ENCODE measurements at places on chromosomes 3 and 15.

- peak overlapping the region; percentile 85 for H3K27ac ChIP-seq
- H3K4me1 ChIP-seq, result peaks cover 30% of the 10 kb centered on the region
- DNase-seq, result peak; percentile 19
- H3K27me3 ChIP-seq, result no peaks in the 10 kb centered on the region
Observed at GRCh38 chr15:58748852-58749531, 515 bp downstream of the ADAM10 start.

DNA sequence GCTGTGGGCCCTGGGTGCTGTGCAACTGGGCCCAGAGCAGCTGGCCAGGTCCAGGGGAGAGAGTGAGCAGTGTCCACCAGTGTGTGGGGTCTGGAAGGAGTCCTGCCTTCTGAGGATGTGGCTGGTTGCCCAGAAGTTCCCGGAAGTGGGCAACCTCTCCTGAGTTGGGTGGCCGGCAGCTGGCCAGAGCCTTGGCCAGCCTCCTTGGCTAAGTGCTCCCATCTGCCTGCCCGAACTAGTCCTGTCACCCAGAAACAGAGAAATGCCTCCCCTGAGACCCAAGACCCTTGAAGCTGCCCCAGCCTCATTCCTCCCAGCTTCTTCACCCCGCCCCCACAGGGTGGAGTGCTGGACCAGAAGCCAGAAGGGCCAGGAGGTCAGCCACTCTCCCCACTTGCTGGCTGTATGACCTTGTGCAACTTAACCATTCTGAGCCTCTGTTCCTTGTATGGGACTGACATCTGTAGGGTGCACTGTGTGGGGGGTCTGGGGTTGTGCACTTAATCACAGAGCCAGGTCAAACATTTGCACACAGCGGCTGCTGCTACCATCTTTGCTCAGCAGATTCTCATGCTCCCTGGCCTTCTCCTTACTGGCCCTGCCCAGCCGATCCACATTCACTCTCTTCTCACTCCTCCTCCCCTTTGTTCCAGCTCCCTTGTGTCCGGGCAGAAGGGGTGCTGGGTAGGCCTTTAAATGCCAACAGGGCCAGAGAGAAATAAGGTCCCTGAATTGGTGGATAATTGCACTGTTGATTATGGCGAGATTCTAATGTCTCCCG is 7.5 kb upstream of the ALAS1 start:
- DNase-seq, result no peak
- no peak overlapping the region for H3K27ac ChIP-seq
- H3K27me3 ChIP-seq, result no peaks in the 10 kb centered on the region
- H3K36me3 ChIP-seq, result peaks cover 2% of the 10 kb centered on the region
- no peak overlapping the region for H3K4me3 ChIP-seq

DNA sequence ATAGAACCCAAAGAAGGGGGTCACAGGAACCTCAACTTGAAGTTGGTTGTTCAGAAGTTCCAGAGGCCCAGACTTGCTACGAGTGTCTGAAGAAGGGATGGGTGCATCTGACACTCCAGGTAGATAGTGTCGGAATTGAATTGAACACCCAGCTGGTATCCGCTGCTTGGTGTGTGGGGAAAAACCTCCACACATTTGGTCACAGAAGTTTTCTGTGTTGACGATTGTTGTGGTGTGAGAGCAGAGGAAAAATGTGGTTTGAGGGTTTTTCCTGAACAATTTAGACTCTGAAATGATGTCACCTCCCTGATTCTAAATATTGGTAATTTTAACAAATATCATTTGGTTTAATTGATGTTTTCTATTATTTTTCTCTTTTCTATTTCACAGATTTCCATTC is 218.8 kb upstream of the CTNNB1 start:
- no peaks in the 10 kb centered on the region for H3K4me1 ChIP-seq
- peak overlapping the region; percentile 66 for H3K27ac ChIP-seq
- no peaks in the 10 kb centered on the region for H3K36me3 ChIP-seq
- DNase-seq, result no peak
- no peak overlapping the region for H3K4me3 ChIP-seq

- H3K36me3 ChIP-seq, result peaks cover 4% of the 10 kb centered on the region
- peaks cover 19% of the 10 kb centered on the region for H3K4me1 ChIP-seq
- DNase-seq, result no peak
Observed at GRCh38 chr3:50278123-50278879, 586 bp upstream of the LSMEM2 start.

- no peak for DNase-seq
- H3K4me3 ChIP-seq, result no peak overlapping the region
- no peak overlapping the region for H3K27ac ChIP-seq
- no peaks in the 10 kb centered on the region for H3K36me3 ChIP-seq
Observed at GRCh38 chr15:70955151-70955550, 62.5 kb downstream of the LRRC49 start.

- no peak overlapping the region for H3K27ac ChIP-seq
- H3K36me3 ChIP-seq, result peaks cover 33% of the 10 kb centered on the region
- no peak for DNase-seq
Observed at GRCh38 chr15:52350423-52350822, 54.8 kb upstream of the MYO5C start.

DNA sequence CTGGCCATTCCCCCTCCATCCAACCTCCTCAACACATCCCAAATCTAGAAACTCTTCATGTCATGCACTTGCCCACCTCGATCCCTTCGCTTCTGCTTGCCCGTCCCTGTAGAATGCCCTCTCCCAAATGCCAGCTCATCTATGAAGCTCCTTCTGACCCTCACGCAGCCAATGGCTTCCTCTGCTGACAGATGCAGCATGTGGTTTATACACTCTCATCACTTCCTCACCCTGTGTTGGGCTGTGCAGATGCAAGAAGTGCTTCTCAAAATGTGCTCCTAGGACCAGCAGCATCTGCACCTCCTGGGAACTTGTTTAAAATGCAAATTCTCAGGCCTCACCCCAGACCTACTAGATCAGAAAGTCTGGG is 51.7 kb downstream of the SEMA5B start:
- peaks cover 8% of the 10 kb centered on the region for H3K27me3 ChIP-seq
- peak overlapping the region; percentile 31 for H3K4me3 ChIP-seq
- H3K27ac ChIP-seq, result peak overlapping the region; percentile 13

DNA sequence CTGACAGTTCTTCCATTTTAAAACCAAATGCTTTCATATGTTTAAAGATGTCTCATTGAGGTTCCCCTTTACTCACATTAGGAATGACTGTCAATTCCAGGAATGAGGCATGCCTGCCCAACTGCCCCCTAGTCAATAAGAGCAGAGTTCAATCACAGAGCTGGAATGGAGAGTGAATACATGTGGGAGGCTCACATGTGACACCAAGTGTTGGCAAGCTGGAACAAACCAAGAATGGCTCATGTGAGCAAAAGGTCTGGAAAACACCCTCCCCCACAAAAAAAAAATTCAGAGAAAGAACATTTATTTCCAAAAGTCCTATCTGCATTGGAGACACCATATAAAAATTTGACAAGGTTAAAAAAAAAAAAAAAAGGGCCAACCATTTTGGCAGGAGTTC is 3.7 kb downstream of the PBRM1 start:
- H3K36me3 ChIP-seq, result peaks cover 42% of the 10 kb centered on the region
- no peak for DNase-seq
- peaks cover 51% of the 10 kb centered on the region for H3K4me1 ChIP-seq
- H3K4me3 ChIP-seq, result no peak overlapping the region

GRCh38 chr3:153484842-153485241 is 322.8 kb downstream of the RAP2B start:
- no peaks in the 10 kb centered on the region for H3K27me3 ChIP-seq
- no peak overlapping the region for H3K4me3 ChIP-seq
- H3K36me3 ChIP-seq, result no peaks in the 10 kb centered on the region
- H3K27ac ChIP-seq, result no peak overlapping the region
- H3K4me1 ChIP-seq, result peaks cover 5% of the 10 kb centered on the region

DNA sequence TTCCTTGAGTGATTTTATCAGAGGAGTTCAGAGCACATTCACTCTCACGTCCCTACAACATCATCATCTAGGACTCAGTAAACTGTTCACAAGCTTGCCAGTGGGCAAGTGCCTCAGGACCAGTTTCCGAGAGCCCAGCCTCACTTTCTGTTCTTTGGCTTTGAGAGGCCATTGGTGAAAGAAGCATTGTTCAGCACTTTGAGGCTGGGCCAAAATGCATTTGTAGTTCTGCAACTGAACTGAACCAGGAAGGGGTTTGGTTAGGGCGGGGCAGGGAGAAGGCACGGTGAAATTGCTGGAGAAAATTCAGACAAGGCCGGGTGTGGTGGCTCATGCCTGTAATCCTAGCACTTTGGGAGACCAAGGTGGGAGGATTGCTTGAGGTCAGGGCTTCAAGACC is 222.1 kb upstream of the CHRM5 start:
- no peaks in the 10 kb centered on the region for H3K36me3 ChIP-seq
- no peak overlapping the region for H3K27ac ChIP-seq
- H3K4me1 ChIP-seq, result no peaks in the 10 kb centered on the region
- no peak overlapping the region for H3K4me3 ChIP-seq

GRCh38 chr3:156675830-156676767 is 1.7 kb downstream of the TIPARP start:
- peak overlapping the region; percentile 88 for H3K4me3 ChIP-seq
- peaks cover 52% of the 10 kb centered on the region for H3K4me1 ChIP-seq
- no peaks in the 10 kb centered on the region for H3K27me3 ChIP-seq

DNA sequence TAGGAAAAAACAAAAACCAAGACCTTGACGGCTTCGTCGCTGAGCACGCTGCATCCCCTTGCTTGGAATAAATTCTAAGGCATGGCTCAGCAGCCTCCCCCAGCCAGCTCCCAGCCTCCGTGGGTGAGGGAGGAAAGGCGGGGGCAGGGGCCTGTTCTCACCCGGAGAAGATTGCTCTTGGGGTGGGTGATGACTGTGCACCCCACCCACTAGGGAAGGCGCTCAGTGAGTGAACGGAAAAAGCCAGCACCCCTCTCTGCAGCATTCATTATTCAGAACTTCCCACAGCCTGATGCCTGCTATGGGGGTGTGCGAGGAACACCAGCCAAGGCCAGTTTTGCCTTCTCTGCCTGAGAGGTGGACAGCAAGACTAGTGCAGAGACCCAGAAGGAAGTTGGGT is 19.3 kb upstream of the NTRK3 start:
- no peaks in the 10 kb centered on the region for H3K4me1 ChIP-seq
- peaks cover 57% of the 10 kb centered on the region for H3K27me3 ChIP-seq
- no peak for DNase-seq
- no peak overlapping the region for H3K4me3 ChIP-seq

DNA sequence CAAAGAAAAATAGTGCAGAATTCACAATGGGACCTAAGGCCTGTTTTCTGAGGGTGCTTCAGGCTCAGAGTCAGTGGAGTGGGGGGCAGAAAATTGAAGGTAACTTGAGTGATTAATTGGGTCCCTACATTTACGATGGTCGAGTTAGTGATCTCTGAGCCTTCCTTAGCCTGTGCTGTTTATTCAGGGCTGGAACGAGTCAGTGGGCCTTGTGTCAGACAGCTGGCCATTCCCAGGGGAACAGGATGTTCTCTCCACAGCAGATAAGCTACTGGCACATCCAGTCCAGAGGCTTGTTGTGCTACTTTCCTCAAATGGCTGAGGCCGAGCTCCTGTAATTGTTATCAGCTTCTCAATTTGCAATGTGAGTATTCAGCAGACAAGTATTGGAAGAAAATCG is 29.2 kb upstream of the CNTN3 start:
- H3K27ac ChIP-seq, result no peak overlapping the region
- no peaks in the 10 kb centered on the region for H3K36me3 ChIP-seq
- no peak for DNase-seq
- H3K4me3 ChIP-seq, result no peak overlapping the region
- no peaks in the 10 kb centered on the region for H3K4me1 ChIP-seq

- no peak for DNase-seq
- H3K4me1 ChIP-seq, result peaks cover 28% of the 10 kb centered on the region
- H3K4me3 ChIP-seq, result peak overlapping the region; percentile 10
- peaks cover 22% of the 10 kb centered on the region for H3K27me3 ChIP-seq
Observed at GRCh38 chr3:194767446-194768207, 81.9 kb downstream of the FAM43A start.
